ENCODE measurements at places on chromosomes 7 and 10.

GRCh38 chr7:50674299-50674698 is 108.4 kb downstream of the GRB10 start:
- no peak overlapping the region for H3K4me3 ChIP-seq
- H3K36me3 ChIP-seq: peaks cover 14% of the 10 kb centered on the region
- H3K4me1 ChIP-seq: peaks cover 4% of the 10 kb centered on the region
- no peak overlapping the region for H3K27ac ChIP-seq
- H3K27me3 ChIP-seq: no peaks in the 10 kb centered on the region

- H3K27ac ChIP-seq: no peak overlapping the region
- no peaks in the 10 kb centered on the region for H3K27me3 ChIP-seq
- DNase-seq: no peak
- no peaks in the 10 kb centered on the region for H3K4me1 ChIP-seq
Observed at GRCh38 chr10:130394832-130395231, 258.6 kb downstream of the GLRX3 start.

DNA sequence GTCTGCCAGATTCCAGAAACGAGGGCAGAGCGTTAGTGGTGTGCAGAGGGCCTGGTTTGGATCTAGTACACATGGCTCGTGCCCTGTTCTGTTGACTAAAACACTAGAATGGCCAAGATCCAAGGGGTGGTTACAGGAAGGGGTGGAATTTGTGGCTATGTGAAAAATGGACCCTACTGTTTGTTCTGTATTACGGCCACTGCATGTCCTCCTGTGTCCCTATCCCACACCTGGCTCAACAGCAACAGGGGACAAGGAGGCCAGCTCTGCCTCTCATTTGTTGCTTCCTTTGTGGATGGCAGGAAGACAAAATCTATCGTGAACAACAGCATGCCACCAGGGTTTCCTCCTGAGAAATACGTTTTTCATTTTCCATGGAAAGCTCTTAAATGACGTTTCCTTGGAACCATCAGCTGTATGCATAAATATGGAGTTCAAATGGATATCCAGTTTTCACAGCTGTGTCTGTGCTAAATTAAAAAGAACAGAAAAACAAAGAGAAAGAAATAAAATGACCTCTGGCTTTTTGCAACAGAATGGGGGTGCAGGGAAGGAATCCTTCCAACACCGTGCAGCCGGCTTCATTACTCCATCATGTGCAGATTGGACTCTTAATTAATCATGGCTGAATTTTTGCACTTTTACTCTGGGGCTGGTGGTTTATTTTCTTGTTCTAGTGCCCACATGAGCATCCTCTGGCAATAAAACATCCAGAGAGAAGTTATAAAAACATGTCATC is 318.9 kb downstream of the CXCL12 start:
- H3K27me3 ChIP-seq: no peaks in the 10 kb centered on the region
- no peak overlapping the region for H3K4me3 ChIP-seq
- no peak for DNase-seq
- no peaks in the 10 kb centered on the region for H3K36me3 ChIP-seq

DNA sequence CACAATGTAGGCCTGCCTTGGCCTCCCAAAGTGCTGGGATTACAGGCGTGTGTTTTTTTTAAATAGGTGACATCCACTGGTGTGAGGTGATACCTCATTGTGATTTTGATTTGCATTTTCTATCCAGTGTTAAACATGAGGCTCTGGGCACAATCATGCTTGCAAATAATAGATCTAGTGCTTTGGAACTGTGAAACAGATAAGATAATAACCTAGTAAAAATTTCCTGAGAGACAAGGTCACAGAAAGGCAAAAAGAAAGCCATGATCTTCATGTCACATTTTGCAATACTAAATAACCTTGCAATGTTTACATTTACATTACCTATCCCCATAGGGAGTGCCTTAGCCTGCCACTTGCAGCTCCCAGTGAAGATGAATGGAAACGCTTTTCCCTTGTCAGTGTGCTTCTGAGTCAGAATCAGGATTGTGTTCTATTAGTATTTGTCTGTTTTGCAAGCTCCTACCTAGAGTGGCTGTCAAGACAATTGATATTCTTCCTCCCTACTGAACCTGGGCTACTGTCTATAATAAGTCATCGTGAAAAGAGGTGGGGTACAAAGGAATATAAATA is 256.5 kb downstream of the PHTF2 start:
- no peaks in the 10 kb centered on the region for H3K27me3 ChIP-seq
- peaks cover 2% of the 10 kb centered on the region for H3K4me1 ChIP-seq

DNA sequence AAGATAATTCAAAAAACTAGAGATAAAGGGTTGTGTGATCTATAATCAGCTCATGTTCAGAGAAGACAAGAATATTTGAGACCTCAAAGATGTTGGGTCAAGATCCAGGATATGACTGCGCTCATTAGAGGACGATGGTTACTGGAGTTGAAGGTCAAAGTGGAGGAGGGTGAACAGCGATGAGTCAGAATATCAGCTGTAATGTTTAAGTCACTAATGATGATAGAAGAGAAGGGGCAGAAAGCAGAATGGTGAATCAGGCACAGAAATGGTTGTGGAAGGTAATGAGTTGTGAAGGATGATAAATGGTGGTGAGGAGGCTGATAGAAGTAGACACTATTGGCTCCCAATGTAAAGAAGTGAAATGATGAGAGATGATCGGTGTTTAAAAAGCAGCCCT is 540.3 kb downstream of the INHBA start:
- H3K4me1 ChIP-seq: no peaks in the 10 kb centered on the region
- DNase-seq: no peak
- H3K4me3 ChIP-seq: no peak overlapping the region
- H3K27ac ChIP-seq: no peak overlapping the region
- H3K27me3 ChIP-seq: no peaks in the 10 kb centered on the region
- H3K36me3 ChIP-seq: no peaks in the 10 kb centered on the region

GRCh38 chr7:128801003-128801402 is 9.2 kb downstream of the CCDC136 start:
- H3K27ac ChIP-seq: no peak overlapping the region
- H3K36me3 ChIP-seq: no peaks in the 10 kb centered on the region
- no peak overlapping the region for H3K4me3 ChIP-seq
- DNase-seq: no peak
- H3K27me3 ChIP-seq: no peaks in the 10 kb centered on the region

GRCh38 chr7:66140924-66141323 is 26.3 kb downstream of the CRCP start:
- DNase-seq: peak; percentile 44
- H3K27ac ChIP-seq: no peak overlapping the region
- no peak overlapping the region for H3K4me3 ChIP-seq
- no peaks in the 10 kb centered on the region for H3K27me3 ChIP-seq
- peaks cover 23% of the 10 kb centered on the region for H3K36me3 ChIP-seq
- peaks cover 7% of the 10 kb centered on the region for H3K4me1 ChIP-seq
